ENCODE measurements at places on chromosomes 3 and 15.

- DNase-seq = no peak
These were observed 223.8 kb downstream of the NTRK3 start for GRCh38 chr15:88032787-88033186.

- no peak for DNase-seq
These were observed 60.7 kb downstream of the RPL22L1 start for GRCh38 chr3:170809007-170809974.

- no peak for DNase-seq
These were observed 3.2 kb upstream of the EIF1B start for GRCh38 chr3:40306336-40306735.

GRCh38 chr3:134833453-134834163 lies 38.5 kb downstream of the EPHB1 start:
- no peak for DNase-seq

DNA sequence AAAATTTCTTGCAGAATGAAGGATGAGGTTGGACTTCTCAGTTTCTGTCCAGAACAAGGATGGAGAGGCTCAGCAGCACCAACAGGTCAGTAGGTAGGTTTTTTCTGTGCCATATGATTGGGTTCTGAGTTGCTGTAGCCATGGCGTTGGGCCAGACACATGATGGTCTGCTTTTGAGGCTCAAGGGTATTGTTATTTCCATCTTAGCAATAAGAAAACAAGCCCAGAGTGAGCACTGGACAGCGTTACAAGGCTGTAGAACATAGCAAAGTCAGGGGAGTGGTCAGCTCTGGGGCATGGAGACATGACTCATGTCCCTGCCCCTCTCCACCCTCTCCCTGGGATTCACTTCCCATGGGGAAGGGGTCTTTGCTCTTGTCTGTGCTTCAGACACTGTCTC lies 137.6 kb upstream of the TOPAZ1 start:
- DNase-seq = no peak

GRCh38 chr3:70916375-70917055 lies 604.1 kb upstream of the MDFIC2 start:
- DNase-seq = no peak

DNA sequence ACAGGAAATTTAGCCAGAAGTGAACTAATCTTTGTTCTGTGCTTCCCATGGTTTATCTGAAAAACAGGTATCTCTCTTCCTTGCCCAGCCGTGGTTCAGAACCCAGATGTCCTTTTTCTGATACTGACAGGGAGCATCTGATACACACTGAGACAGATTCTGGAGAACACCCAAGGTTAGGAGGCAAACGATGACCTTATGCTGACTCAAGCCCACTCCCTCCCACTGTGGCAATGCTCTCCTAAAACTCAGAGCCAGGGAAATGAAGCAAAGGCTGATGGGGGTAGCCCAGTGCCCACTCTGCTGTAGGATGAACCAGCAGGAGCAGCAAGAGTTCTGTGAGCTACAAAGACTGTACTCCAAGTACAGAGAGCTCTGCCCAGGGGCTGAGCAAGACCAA lies 225.1 kb downstream of the NTRK3 start:
- DNase-seq = no peak

DNA sequence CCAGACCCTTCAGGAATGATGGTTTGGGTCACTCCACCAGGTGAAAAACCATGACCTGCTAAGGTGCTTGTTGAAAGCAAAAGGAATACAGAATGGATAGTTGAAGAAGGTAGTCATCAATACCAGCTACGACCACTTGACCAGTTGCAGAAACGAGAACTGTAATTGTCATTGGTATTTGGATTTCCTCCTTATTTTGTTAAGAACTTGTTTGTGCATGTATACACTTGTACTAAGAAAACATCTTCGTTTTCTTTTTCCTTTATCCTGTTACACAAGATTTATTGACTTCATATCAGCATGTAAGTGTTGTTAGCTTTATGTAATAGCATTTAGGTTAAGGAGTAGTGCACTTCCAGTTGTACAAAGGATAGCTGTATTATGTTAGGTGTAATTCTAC lies 261.8 kb downstream of the MCTP2 start:
- no peak for DNase-seq

GRCh38 chr15:31062310-31062847 lies 39.1 kb downstream of the TRPM1 start:
- DNase-seq = no peak

- no peak for DNase-seq
These were observed 7.9 kb upstream of the FGF7 start for GRCh38 chr15:49415149-49415548.

DNA sequence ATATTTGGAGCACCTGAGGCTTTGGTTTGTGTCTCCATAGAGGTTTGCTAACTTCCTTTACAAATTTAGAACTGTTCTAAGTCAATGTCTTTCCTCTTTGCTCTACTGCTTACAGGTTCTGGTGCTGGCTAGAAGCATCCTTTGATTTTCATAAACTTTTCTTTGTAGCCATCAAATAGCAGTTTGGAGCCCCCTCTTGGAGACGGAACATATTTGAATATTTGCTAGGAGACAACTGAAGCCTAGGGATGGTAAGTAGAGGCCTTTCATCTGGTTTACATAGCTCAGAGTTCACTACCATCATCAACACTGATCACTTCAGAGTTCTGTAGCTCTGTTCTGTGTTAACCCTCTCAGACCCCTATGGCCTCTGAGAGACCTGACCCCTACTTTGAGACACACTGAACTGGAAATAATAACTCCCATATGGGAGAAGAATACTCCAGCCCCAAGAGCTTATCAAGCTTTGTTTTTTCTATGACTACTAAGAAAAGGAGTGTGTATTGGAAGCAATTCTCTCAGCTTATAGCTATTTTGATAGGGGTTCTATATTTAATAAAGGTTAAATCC lies 420.4 kb downstream of the EPHA3 start:
- DNase-seq = no peak

- no peak for DNase-seq
These were observed 8.4 kb downstream of the THBS1 start for GRCh38 chr15:39589193-39589814.

- no peak for DNase-seq
These were observed 127.9 kb downstream of the SLC25A26 start for GRCh38 chr3:66348704-66349103.

- no peak for DNase-seq
These were observed 1.3 kb upstream of the ZBTB47 start for GRCh38 chr3:42652251-42652610.

- DNase-seq = no peak
These were observed 349.3 kb upstream of the SOX2 start for GRCh38 chr3:181362378-181362777.

- DNase-seq = no peak
These were observed 126.3 kb downstream of the IQCH start for GRCh38 chr15:67380921-67381320.

- no peak for DNase-seq
These were observed 48.4 kb upstream of the RPL35A start for GRCh38 chr3:197901626-197902025.

GRCh38 chr3:128452120-128452519 lies 14.6 kb downstream of the DNAJB8 start:
- no peak for DNase-seq

- DNase-seq = no peak
These were observed 803.9 kb downstream of the DIPK2A start for GRCh38 chr3:144775551-144775950.
